ENCODE measurements at places on chromosomes 4 and X.
A peak's percentile ranks its signal among the peaks of the same experiment; 100 is the strongest.

DNA sequence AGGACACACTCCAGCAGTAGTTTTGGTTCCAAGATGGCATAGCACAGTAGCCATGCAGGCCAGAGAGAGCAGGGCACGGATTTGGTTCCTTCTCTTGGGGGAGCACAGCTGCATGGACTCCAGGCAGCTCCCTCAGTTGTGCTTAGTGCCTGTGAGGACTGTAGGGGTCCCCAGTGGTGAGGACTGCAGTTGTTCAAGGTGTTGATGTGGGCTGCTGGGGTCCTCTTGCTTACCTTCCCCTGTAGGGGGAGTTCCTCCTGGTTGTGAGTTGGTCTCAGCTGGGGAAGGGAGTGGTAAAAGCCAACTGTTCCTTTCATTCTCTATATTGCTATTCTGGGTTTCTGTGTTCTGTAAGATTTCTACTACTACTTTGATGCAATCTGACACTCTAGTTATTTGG lies 606.5 kb downstream of the MAGEB5 start:
- DNase-seq: no peak

- DNase-seq: no peak
Observed at GRCh38 chr4:183508697-183509335, 4.0 kb downstream of the ING2 start.

DNA sequence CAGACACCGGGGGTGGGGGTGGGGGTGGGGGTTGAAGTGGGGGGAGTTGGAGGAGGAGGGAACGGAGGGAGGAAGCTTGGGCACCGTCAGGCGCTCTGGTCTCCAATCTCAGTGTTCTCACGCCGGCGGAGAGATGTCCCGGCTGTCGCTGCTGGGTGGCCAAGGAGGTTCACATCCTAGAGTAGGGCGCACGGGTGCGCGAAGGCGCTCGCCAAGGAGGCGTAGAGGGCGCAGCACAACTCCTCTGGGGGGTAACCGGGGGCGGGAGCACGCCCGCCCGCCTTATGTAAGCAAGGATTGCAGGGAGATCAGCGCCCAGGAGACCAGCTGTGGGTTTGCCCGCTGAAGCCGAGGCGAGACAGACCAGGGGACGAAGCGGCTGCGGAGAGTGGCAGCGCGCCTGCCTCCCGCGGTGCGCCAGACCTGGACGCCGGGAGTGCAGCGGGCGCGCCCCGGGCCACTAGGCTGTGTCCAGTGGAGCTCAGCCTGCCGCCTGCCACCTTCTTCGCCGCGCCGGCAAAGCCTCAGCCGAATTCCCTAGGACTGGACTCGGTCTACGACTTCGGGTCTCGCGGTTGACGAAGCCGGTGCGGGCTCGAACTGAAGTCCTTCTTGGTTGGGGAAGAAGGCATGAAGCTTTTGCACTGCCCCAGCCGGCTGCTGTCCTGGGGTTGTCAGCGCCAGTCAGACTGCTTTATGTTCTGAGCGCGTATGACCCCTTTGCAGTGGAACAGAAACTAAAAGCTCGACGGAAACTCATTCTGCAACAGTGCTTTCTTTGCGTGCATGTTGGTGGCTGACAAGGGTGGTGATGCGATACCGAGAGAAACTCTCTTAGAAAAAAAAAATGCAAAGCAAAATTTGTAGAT lies 707 bp upstream of the UNC5C start:
- DNase-seq: peak; percentile 67

GRCh38 chr4:146661367-146661766 lies 22.7 kb downstream of the POU4F2 start:
- no peak for DNase-seq

- no peak for DNase-seq
Observed at GRCh38 chr4:61223385-61223784, 23.3 kb downstream of the ADGRL3 start.

DNA sequence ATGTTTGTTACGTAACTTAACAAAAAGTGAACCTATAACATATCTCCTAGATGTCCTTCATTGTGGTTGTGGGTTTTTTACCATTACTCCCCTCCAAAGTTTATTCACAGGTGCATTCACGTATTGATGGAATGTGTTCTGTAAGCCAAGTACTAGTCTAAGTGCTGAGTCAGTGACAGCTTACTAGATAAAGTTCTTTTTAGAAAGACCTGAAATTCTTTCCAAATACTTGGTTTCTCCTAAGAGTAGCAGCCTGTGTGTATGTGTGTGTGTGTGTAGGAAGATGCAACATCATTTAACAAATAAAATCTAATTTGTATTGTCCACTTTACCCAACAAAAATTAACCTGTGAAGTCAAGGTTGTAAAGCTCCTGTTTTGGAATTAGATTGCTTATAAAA lies 22.1 kb downstream of the NAP1L5 start:
- DNase-seq: no peak

DNA sequence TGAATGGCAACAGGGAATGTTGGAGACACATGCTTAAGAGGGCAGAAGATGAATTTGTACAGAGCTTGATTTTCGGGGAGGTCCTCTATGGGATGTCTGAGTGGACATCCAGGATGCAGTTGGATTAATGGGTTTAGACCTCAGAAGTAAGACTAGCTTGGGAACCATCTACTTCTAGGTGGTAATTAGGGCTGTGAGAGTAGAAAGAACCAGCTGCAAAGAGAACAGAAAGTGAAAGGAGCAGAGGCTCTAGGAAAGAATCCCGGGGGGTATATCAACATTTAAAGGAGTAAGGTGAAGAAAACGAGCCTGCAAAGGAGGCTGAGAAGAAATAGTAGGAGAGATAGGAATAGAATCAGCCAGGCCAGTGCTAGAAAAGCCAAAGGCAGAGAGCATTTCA lies 29.0 kb upstream of the NKRF start:
- DNase-seq: no peak

DNA sequence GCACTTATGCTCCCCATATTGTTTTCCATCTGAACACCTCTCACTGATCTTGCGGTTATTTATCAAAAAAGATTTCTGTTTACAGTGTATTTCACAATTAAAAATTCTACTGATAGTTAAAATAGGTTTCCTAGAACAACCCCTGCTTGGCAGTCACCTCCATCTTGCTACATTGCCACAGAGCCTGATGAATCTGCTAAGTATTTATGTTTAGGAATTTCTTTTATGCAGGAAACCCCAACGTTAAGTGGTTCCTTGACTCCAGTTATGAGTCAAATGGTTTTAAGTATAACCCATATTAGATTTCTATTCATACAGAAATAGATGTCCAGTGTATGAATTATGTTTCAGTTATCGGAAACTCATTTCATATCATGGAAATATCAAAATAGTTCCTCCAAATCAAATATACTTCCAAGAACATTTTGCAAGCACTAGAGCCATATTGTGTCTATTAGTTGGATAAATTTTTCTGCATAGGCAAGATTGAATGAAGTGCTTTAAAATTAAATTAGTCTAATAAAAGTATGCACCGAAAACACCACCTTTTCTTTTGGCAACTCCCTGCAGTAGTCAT lies 20.6 kb downstream of the GALNT7 start:
- no peak for DNase-seq

- no peak for DNase-seq
Observed at GRCh38 chr4:148044089-148044911, 312.4 kb downstream of the ARHGAP10 start.

- no peak for DNase-seq
Observed at GRCh38 chr4:1577822-1578217, 106.3 kb downstream of the FAM53A start.

- DNase-seq: no peak
Observed at GRCh38 chrX:116241001-116241400, 70.5 kb downstream of the AGTR2 start.
